ENCODE measurements at places on chromosomes 12 and 14.

DNA sequence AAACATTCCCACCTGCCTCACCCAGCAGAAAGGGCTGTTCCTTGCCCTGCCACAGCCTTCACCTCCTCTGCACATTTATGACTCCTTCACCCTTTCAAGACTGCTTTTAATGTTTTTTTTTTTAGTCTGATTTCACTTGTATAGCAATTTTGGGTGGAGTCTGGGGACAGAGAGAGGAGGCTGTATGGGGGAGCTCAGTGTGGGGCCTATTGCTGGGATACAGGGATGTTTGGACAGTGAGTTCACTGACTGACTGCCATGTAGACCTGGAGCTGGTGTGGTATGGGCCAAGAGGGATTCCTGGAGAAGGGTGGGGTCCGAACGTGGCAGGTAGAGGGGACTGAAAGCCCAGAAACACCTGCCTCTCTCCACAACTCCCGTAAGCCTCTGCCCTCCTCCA, 1.9 kb upstream of the KRT85 start:
- no peak for DNase-seq

DNA sequence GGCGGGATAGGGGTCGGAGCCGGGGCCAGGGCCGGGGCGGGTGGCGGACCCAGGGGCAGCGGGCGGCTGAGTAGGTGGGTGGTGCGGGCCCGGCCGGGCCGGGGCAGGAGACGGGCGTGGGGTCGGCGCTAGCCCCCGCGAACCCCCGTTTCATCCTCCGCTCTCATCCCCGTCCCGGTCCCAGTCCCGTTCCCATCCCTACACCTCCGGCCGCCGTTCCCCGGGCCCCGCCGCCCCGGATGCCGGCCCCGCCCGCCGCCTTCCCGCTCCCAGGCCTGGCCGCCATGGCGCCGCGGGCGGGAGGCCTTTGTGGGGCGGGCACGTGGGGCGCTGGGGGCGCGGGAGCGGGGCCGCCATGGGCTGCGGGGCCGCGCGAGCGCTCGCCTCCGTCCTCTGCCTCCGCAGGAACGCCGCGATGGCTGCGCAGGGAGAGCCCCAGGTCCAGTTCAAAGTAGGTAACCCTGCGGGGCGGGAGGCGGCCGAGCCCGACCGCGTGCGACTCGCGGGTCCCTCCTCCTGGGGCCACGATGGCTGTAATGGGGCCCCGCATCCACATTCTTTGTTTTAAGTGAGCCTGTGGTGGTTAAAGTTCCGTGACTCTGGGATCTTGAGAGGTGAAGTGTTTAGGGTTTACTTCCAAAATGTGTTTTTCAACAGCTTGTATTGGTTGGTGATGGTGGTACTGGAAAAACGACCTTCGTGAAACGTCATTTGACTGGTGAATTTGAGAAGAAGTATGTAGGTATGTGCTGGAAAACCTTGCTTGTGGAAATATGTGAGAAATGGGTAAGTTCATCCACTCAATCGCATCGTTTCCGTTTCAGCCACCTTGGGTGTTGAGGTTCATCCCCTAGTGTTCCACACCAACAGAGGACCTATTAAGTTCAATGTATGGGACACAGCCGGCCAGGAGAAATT, 572 bp downstream of the RAN start:
- peak; percentile 12 for DNase-seq

DNA sequence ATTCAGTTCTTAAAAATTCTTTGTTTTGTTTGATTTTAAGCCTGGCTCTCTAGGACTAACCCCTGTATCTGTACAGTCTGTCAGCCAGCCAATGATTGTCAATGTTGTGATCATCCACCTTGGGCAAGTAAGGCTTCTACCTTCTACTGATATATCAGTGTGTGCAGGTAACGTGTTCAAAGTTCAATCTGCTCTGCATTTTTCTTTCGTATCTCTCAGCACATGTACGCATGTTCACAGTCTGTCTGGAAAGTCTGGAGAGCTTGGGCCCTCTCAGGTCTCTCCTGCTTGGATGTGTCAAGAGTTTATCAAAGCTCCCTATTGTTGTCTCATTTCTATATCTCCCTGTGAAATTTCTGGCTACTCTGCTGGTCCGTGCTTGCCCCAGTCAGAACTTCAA, 138.6 kb upstream of the VRK1 start:
- DNase-seq: no peak

- no peak for DNase-seq
Measured at GRCh38 chr14:47153746-47154145, 502.2 kb upstream of the RPL10L start.

DNA sequence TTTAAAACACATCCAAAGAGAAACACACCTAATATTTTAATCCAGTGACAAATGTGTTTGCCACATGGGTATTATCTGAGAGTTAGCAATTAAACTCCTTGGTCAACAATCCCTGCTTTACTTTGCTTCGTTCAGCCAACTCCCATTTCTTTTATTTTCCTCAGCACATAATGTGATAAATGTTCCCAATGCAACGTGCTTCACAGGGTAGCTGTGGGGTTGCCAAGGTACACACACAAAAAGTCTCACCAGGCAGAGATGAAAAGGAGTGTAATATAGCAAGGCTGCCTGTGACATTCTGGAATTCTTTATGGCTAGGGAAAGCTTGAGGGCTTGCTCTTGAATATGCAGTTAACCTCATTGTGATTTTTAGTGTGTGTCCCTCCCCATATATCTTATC, 208.0 kb upstream of the DIO2 start:
- DNase-seq: no peak

- DNase-seq: no peak
Measured at GRCh38 chr14:31965735-31966598, 111.1 kb upstream of the ARHGAP5 start.

DNA sequence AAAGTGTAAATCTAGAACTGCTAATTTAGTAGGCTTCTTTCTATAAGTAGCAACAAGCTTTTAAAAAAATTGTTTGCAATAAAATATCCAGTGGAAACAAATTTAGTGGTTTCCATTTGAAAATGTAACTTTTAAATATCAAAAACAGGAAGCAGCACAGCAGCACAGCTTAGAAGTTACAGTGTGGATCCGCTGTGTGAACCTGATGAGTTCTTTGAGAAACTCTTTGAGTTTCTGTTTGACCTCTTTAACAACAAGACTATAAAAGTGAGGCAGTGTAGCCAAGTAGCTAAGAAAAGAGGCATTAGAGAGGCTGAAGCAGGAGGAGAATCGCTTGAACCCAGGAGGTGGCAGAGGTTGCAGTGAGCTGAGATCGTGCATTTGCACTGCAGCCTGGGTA, 178.3 kb downstream of the NAV3 start:
- no peak for DNase-seq

DNA sequence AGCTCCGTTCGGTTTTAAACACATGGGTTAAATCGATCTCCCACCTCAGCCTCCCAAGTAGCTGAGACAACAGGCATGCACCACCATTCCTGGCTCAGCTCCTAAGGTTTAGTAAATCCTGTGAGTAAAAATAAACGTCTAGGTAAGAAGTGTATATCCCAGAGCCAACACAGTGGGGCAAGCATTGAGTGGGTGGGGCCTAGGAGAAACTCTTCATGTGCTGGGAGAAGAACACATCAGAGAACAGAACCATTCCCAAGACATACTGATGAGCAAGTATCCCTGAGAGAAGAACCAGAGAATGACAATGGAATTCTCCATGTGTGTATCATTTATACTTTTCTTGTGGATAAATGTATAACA, 86.3 kb downstream of the SEC23A start:
- DNase-seq: no peak

- DNase-seq: no peak
Measured at GRCh38 chr14:44030831-44031383, 476.2 kb downstream of the FSCB start.

- no peak for DNase-seq
Measured at GRCh38 chr12:131455581-131456110, 255.2 kb upstream of the SFSWAP start.

DNA sequence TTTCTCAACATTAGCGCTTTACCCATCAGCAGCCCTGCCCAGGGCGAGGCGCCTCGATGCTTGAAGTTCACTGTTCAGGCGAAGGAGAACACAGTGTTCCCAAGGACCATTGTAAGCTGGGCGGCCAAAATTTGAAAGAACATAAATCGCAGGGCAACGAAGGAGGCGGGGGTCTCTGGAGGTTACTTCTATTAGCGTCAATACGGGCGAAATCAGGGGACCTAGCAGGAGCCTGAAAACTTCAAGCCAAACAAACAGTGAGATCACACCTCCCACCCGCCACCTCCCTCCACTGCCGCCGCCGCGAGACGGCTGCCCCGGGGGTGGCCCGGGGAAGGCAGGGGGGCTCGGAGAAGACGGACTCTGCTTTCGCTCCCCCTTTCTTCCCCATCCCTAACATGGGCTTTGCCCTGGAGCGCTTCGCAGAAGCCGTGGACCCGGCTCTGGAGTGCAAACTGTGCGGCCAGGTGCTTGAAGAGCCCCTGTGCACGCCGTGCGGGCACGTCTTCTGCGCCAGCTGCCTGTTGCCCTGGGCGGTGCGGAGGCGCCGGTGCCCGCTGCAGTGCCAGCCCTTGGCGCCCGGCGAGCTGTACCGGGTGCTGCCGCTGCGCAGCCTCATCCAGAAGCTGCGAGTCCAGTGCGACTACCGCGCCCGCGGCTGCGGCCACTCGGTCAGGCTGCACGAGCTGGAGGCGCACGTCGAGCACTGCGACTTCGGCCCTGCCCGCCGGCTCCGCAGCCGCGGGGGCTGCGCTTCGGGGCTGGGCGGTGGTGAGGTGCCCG, at the start of gene PDZRN4:
TSS of gene PDZRN4 (plus strand) at position 263 of the 783 bp plus-strand sequence.
- no peak for DNase-seq

DNA sequence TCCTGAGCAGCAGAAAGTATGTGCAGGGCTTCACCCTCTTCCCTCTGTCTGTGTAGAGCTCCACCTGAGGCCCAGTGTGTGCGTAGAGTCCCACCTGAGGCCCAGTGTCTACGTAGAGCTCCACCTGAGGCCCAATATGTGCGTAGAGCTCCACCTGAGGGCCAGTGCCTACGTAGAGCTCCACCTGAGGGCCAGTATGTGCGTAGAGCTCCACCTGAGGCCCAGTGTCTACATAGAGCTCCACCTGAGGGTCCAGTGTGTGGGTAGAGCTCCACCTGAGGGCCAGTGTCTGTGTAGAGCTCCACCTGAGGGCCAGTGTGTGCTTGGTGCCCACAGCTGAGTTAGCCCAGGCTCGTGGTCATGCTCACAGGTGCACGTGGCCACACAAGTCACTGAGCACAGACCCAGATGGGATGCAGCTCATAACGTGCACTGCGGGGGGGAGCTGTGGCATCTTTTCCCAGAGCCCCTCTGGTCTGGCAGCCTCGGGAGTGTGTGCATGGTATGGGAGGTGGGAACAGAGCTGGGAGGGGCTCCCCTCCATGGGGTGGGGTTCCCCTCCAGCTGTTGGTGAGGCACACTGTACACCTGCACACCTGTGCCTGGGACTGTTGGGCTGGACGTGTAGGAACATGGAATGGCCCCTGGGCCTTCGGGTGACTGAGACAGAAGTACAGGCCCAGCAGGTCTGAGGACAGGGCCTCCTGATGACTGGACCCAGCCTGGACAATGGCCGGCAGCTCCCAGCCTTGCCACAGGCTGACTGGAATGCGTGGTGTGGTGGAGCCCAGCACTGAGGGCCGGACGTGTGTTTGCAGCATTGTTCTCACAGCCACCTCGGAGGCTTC, 20.1 kb downstream of the PACS2 start:
- DNase-seq: no peak

GRCh38 chr12:111628505-111629260, 29.6 kb upstream of the ATXN2 start:
- DNase-seq: no peak

GRCh38 chr12:52658196-52658595, 6.2 kb upstream of the KRT2 start:
- no peak for DNase-seq

- DNase-seq: no peak
Measured at GRCh38 chr12:5138256-5138655, 94.6 kb downstream of the KCNA5 start.

- DNase-seq: no peak
Measured at GRCh38 chr12:111029305-111029704, 108.9 kb upstream of the MYL2 start.

GRCh38 chr12:105555556-105556295, 225.2 kb downstream of the C12orf75 start:
- DNase-seq: no peak

DNA sequence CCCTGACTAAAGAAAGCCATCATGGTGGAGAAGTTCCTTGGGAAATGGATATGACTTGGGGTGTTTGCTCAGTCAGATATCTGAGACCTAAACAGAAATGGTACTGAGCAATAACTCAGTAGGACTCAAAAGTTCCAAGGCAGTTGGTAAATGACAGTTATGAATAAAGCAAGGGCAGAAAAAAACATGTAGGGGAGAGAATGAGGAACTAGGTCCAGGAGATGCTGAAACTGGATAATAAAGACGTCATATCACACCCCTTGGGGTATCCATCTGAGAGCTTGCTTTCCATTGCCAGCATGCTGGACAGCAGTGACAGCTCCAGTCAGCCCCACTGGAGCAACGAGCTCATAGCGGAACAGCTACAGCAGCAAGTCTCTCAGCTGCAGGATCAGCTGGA, 37.5 kb downstream of the RPGRIP1 start:
- peak; percentile 40 for DNase-seq

DNA sequence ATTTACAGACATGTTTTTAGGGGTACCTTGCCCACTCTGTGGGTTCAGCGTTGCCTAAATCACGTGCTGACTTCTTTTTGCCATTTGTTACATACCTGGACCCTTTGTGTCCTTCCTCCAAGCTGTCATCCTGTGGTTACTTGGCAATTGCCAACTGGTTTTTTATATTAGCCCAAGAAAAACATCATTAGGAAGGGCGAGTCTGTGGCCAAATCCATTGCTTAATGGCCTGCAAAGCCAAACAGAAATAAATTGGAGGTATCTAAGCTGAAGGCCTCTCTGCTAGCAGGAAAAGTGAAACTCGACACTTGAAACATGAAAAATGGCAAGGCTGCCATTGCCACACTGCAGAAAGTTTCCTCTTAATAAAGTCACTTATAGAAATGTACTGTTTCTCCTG, 190.4 kb downstream of the NUAK1 start:
- DNase-seq: no peak

- no peak for DNase-seq
Measured at GRCh38 chr12:131188131-131189050, 234.7 kb downstream of the ADGRD1 start.

DNA sequence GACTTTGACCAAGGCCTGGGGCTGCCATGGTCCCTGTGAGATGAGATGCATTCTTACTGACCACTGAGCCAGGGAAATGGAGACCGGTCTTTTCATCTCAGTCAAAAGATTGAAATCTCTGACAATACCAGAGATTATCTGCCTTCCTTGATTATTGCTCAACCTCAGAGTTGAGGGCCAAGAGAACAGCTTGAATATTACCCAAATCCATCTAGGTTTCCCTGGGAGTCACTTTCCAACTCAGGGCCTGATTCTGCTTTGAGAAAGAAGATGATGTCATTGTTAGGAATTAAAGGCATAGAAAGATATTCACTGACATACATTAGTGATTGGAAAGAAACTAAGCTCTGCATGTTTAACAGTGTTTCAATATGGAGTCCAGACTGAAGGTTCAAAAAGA, 515.9 kb upstream of the TBX3 start:
- no peak for DNase-seq

DNA sequence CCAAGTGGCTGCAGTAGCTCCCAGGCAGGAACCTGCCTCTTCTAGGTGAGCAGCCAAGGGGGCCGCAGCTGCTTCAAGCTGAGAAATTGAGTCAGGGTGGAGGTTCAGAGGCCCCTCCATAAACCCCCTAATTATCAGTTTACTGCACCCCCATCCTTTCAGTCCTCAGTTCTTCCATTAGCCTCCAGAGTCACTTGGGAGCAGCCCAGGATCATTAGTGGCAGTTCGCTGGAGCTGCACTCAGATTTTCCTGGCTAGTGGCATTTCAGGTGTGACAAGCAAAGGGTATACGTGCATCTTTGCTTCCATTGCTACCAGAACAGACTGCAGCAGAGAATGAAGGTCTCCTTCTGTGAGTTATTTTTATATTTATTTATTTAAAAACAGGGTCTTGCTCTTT, 358.7 kb downstream of the FUT8 start:
- no peak for DNase-seq

- DNase-seq: peak; percentile 48
Measured at GRCh38 chr14:53109105-53110041, 43.8 kb downstream of the DDHD1 start.

Data from AML-193 (cell line).